ENCODE measurements at places on chromosomes 16 and 17. TPM values are rescaled to one million over a fixed set of nuclear protein-coding genes. Genes with fewer than 3 reads are reported as not detected.

FOXL1 gene
- total RNA-seq, result not detected

NLRC3 gene
- 0.15 TPM for total RNA-seq

ST6GALNAC1 gene
- total RNA-seq, result not detected

COG7 gene
- 18.4 TPM for total RNA-seq

INCA1 gene
- total RNA-seq, result 1.8 TPM

GLIS2 gene
- total RNA-seq, result 2.6 TPM

OR4D1 gene
- 0.17 TPM for total RNA-seq

KLHL10 gene
- total RNA-seq, result not detected

TMIGD1 gene
- not detected for total RNA-seq

KRTAP9-2 gene
- not detected for total RNA-seq

GRCh38 chr17:82881900-82882714 is 42.3 kb upstream of the ZNF750 start:
- DNase-seq, result peak; percentile 96

GRCh38 chr16:57479976-57480753 is 6.1 kb downstream of the DOK4 start:
- DNase-seq, result no peak

DNA sequence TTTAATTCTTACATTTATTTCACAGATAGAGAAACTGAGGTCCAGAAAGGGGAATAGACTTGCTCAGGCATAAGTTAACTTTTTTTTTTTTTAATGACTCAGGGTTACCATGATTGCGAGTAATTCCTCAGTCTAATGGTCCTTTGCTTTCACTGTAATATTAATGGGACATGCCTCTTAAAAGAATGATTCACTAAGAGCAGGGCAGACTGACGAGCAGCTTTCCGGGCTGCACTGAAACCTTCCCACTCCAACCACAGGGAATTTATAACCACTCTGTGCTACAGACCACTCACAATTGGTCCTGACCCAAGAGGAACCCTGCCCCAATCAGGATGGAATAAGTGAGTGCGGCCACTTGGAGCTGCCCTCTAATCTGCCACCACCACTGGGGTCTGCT is 5.7 kb downstream of the HOXB2 start:
- DNase-seq, result no peak

DNA sequence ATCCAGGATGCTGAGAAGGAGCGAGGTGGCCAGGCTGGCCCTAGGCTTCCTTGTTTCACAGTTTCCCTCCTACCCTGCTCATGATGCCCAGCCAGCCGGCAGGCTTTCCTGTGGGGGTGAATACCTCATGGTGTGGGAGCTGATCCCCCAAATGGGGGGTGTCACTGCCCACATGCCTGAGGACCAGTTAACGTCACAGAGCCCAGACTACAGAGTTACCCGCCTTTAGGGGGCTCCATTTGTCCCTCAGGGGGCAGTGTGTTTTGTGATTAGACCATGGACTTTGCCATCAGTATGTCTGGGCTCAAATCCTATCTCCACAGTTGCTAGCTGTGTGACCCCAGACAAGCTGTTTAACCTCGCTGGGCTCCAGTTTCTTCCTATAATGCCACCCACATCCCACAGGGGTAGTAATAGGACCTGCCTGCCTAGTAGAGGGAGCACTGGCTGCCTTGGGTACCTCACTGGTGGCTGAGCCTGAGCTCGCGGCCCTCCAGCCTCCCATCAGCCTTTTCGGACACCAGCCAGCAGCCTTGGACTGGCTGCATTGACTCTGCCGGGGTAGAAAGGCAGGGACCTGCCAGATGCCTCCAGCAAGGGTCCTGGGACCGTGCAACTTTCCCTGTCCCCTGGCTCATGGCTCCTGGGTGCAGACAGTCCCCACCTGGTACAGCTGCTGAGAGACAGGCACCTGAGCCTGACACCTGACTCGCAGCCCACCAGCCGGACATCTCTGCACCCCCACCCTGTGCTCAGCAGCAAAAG is 87.5 kb upstream of the GSE1 start:
- DNase-seq, result no peak

- no peak for DNase-seq
Measured at GRCh38 chr16:84357191-84357651, 11.1 kb upstream of the ATP2C2 start.

DNA sequence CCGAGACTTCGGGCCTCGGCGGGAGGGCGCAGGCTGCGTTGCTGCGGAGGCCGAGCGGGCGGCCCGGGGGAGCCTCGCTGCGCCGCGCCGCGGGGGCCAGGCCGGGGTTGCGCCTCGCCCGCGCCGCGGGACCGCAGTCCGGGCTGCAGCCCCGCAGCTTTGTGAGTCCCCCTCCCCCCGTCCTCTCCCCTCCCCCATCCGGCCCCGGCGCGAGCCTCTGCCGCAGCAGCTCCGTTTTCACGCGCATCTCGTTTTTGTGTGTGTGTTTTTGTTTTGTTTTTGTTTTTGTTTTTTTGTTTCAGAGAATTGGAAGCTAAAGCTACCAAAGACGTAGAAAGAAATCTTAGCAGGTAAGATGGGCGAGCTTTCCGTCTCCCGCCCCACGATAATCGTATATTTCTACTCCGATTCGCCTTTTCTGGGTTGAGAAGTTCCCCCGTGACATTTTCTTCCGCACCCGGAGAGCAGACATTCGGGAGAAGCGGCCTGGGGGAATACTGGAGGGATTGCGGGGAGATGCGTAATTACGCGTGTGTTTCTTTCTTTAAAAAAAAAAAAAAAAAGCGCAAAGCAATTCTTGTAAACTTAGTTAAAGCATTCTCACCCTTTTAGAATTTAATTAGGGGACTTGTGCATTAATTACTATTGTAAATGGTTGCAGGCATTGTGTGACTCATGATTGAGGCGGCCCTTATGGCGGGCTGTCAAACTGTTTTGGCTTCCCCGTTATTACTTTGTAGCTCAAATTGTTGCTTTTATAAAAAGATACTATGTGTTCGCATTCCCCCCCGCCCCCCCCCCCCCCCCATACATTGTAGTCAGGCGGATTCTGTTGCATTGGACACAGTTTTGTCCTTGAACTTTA is 732 bp downstream of the TNRC6A start:
- DNase-seq, result no peak

DNA sequence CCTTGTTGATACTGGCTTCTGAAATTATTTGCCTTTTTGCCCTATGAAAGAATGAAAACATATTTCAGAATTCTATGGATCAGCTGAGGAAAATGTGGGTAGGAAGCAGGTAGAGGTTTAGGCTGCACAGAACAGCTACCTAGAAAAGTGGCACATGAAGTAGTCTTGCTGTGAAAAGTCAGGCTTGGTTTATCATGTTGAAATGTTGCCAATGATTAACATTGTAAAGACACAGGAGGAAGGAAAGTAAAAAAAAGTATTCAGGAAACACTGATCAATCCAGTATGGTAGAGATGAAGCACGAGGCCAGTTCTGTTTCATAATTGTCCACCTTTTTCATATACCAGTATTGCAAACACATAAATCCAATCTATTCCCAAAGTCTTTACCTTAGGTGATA is 29.9 kb downstream of the ABCA6 start:
- DNase-seq, result no peak

- DNase-seq, result no peak
Measured at GRCh38 chr17:35521150-35521549, 16.3 kb downstream of the SLFN12L start.

- no peak for DNase-seq
Measured at GRCh38 chr17:81579821-81580321, 27.7 kb upstream of the FAAP100 start.

DNA sequence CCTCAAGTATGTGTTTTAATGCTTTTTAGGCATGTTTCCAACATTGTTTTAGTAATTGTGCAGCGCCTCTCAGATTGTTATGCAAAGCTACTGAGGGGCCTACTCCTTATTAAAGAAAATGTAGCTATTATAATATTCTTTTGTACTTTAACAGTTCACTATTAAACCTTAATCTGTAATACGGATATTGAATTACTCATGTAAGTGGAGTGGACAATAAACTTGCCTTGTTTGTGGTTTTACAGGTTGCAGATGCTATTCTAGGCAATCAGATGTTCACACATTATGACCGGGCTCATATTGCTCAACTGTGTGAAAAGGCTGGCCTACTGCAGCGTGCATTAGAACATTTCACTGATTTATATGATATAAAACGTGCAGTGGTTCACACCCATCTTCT is 41.0 kb downstream of the PTRH2 start:
- DNase-seq, result no peak

DNA sequence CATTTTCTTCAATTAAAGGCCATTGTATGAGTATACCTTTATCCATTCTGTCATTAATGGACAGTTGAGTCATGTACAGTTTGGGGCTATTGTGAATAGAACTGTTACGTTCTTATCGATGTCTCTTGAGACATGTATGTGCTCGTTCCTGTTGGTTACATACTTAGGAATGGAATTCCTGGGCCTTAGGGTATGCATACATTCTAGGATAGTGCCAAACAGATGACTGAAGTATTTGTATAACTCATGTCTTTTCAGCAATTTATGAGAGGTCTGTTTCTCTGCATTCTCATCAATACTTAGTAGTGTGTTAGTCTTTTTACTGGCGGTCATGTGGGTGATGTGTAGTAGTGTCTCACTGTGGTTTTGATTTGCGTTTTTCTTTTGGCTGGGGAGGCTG is 81.2 kb downstream of the USP22 start:
- no peak for DNase-seq

- no peak for DNase-seq
Measured at GRCh38 chr16:57807252-57807967, 5.1 kb upstream of the KIFC3 start.

GRCh38 chr16:29876217-29876593 is 13.2 kb upstream of the CDIPT start:
- DNase-seq, result no peak

- no peak for DNase-seq
Measured at GRCh38 chr16:4087990-4088577, 28.2 kb downstream of the ADCY9 start.

GRCh38 chr16:5349670-5350517 is 252.3 kb upstream of the EEF2KMT start:
- no peak for DNase-seq

- DNase-seq, result peak; percentile 81
Measured at GRCh38 chr17:29591737-29592608, 959 bp upstream of the ANKRD13B start.

All from lower leg skin (tissue), 4 donors.